ENCODE measurements at places on chromosomes 4 and X.

DNA sequence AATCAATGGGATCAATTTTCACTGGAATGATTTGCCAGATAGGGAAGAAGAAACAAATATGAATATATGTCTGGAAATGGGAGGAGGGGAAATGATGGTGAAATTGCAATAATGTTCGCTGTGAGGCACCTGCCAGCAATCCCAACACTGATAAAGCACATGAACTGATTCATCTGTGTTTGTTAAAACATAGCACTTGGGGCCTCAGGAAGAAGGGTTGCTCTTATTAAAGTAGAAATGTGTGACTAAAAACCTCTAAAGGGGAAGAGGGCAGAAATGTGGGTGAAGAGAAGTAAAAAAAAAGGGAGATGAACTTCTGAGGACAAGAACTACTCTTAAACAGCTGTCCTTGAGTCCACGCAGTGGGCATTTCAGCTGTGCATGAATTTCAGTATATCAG, 101.4 kb downstream of the C4orf51 start:
- DNase-seq = no peak

- DNase-seq = no peak
Observed at GRCh38 chrX:136745215-136746173, 35.2 kb downstream of the ARHGEF6 start.

DNA sequence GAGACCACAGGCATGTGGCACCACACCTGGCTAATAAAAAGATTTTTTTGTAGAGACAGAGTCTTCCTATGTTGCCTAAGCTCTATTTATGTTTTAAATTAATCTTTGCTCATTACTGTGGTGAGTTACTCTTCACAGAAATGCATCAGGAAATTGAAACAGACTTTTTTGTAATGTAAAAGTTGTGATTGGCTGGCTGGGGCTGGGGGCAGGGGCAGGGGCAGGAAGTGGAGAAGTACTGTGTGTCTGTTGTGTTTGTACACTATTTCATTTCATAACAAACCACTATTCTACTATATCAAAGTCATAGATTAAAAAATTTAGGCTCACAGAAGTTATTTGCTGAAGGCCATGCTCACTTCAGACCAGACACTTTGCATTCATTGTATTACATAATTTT, 19.1 kb upstream of the ABRAXAS1 start:
- no peak for DNase-seq

- no peak for DNase-seq
Observed at GRCh38 chr4:5753766-5754528, 42.9 kb downstream of the EVC start.

DNA sequence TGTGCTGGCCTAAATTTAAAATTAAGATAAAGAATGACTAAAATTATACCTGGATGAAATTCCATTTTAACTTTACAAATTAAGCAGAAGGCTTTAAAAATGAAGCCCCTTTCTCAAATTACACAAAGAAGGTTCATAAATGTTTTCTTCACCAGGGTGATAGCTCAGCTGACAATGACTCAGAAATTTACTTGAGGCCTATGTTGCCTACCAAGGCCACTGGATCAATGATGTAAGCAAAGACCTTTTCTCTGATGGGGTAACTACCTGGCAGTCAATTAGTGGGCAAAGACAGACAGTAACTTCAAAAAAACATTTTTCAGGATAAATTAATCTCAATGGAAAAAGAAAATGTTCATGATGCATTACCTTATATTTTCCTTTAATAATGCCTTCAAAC, 23.9 kb upstream of the GPR34 start:
- no peak for DNase-seq

DNA sequence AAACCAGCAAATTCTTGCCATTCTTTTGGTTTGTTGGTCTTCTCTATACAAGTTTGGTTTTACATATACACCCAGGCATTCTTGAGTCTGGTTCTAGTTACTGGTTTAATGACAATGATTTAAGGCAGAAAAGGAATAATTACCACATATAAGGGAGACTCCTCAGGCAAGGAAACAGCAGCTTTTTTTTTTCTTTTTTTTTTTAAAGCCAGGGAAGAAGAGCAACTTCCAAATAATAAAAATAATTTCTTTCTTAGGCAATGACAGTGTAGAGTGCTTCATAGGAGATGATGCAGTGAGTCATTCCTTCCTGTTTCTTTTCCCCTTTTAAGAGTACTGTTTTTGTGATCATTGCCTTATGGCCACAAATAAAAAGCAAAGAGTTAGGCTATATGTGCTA, 289.7 kb downstream of the DKK2 start:
- DNase-seq = no peak

- DNase-seq = no peak
Observed at GRCh38 chr4:71186566-71187403, 152.0 kb upstream of the SLC4A4 start.

- no peak for DNase-seq
Observed at GRCh38 chr4:78693777-78694456, 82.2 kb upstream of the BMP2K start.

DNA sequence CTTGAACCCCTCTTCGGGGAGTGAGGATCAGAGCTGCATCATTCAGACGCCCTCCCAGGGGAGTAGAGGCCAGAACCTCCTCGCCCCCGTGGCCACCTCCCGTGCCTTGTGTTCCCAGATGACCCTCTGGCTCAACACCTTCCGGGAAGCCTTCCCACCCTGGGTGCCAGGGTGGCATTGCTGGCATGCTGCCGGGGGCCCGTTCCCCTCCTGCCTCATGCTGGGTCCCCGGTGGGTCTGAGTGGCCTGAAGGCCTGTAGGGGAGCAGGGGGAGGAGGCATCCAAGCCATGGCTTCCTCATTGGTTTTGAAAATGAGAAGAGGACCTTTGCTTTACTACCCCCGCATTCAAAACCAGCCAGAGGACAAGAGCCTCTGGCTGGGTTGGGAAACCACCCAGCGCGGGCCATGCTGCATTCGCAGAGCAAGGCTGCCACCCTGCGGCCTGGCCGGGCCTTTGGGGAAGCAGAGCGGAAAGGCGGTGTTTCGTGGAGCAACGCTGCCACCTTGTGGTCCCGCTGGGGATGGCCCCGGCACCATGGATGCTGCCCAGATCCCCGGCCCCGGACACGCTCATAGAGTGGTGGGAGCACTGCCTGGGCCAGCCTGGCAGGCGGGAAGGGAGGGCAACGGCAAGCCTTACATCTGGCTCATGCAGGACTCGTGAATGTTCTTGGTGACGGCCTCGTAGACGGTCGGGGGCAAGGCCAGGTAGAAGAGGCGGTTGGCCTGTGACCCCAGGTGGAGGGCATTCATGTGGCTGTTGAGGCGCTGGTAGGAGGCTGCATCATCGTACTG, 11.9 kb downstream of the G6PD start:
- DNase-seq = peak; percentile 65

DNA sequence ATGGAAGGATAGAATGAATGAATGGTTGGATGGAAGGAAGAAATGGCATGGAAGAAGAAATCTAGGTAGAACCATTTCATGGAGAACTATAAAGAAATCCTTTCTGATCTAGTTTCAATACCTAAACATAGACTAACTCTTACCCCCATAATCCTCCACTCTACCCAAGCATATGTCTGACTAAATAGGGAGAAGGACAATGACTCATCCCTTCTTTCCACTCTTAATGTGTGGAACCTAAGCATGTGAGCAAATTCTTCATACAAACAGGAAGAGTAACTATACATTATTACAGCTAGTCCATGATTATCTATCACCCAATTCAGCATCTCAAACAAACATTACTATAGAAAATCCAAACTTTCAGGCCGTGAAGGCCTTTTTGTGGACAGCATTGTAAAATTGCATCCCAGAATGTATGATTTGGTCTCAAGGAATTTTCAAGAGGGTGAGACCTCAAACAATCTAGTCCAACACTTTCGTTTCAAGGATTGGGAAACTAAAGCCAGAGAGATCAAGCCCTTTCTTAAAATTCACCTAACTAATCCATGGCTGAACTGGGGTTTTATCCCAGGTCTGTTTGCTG, 11.2 kb downstream of the C1QTNF7 start:
- no peak for DNase-seq

DNA sequence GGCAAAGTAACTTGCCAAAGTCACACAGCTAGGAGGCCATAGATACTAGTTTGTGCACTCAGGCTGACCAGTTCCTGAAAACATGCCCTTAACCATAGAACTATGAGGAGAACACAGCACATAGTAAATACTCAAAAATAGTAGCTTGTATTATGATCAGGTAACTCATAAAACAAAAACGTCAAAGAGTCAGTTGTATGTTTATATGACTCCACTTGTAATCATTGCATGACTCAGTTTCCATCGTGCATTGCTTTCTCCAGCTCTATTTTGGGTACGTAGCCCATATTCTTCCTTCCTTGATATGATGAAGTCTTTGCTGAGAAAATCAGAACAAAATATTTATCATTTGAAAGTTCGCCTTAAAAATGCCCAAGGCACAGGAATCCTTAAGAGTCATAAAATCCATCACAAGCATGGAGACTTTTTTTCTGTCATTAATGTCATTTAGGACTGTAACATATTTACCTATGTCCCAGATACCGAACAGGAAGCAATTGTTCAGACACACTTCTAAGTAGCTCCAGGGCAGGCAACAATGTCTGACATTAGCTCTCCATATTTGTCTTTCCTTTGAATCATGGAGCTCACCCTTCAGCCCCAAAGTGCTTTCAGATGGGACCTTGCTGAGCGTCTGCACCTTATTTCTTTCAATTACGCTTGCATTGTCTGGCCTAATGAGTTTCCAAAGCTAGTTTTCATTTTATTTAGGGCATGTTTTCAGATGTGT, 11.2 kb upstream of the MID1 start:
- DNase-seq = no peak

GRCh38 chr4:81913427-81913879, 441.7 kb upstream of the RASGEF1B start:
- peak; percentile 10 for DNase-seq

- DNase-seq = no peak
Observed at GRCh38 chrX:20988804-20989203, 385.4 kb upstream of the CNKSR2 start.

- DNase-seq = no peak
Observed at GRCh38 chr4:56430203-56430602, 5.2 kb downstream of the PPAT start.

DNA sequence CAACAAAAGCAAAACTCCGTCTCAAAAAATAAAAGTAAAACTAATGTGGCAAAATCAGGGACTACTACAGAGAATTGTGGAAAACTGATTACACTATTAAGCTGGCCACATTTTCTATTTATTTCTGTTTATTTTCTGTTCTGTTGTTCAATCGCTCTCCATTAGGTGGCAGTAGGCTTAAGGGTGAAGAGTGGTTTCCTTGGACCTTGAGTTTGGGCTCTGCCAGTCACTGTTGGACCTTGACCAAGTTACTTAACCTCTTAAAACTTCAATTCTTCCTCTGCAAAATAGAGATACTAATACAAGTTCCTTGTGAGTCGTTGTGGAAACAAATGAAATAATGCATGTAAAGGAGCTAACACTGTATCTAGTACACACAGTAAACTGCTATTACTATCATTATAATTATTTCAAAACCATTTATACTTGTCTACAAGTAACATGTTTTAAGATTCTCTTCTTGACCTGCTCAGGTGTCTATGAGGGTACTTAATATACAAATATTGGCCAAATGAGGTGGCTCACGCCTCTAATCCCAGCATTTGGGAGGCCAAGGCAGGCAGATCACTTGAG, 15.2 kb downstream of the HSD17B11 start:
- no peak for DNase-seq

DNA sequence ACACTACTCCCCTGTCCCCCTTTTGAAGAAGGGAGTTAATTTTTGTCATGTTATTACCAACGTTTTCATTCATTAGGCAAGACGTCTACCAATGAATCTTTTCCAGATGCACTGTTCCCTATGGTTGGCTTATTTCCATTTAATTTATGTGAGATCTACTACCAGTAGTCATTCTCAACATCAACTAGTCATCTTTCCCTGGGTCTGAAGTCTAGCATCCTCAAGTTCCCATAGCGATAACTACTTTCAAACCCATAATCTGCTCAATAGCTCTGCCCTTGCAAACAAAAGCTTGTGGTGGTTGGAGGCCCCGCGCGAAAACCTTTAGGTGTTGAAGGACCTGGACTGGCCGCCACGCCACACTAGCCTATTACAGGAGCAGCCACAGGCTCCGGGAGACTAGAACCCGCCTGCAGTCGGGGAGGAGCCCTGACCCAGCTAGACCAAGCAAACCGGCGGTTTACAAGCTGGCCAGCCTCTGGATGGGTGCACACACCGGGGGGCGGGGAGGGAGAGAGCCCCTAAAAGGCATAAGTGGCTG, 746 bp downstream of the PPAT start:
- DNase-seq = no peak

- no peak for DNase-seq
Observed at GRCh38 chr4:37453281-37453998, 208.9 kb downstream of the NWD2 start.

DNA sequence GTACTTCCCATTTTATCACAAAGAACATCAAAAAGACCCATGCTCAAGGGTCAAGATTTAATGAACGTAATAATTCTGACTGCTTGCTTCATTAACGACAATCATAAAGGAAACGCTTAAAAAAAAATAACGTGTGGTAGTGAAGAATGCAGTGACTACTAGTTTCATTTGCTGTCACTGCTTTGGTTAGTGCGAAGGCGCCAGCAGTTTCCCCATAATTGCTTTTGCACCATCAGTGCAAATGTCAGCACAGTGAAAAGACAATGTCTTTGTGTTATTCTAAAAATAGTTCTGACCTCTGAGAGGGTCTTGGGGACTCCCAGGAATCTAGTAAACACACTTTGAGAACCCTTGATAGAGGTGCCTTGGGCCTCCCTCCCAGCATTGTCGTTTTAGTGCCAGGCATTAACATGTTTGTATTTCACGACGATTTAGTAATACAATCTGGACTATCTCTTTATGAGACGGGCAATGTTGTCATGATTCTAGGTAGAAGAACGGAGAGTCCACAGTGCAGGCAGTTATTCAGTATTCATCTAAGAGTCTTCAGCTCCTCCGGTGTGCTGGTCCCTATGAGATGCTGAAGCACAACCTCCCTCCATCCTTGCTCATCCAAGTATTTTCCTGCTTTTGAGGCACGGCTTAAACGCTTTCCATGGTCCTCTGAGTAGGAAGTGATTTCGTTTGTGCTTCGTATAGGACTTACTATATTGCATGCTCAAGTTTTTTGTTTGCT, 71.0 kb downstream of the AFF1 start:
- DNase-seq = peak; percentile 7

DNA sequence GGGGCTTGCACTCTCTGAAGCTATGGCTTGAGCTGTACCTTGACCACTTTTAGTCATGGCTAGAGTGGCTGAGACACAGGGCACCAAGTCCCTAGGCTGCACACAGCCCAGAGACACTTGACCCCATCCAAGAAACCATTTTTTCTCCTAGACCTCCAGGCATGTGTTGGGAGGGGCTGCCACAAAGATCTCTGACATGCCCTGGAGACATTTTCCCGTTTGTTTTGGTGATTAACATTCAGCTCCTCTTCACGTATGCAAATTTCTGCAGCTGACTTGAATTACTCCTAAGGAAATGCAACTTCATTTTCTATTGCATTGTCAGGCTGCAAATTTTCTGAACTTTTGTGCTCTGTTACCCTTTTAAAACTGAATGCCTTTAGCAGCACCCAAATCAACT, 142.6 kb downstream of the TECRL start:
- no peak for DNase-seq

GRCh38 chrX:140190441-140191108, 225.3 kb upstream of the CXorf66 start:
- DNase-seq = no peak
